ENCODE measurements at places on chromosomes 5 and 9.

GRCh38 chr9:136127313-136127712, 8.6 kb upstream of the TMEM250 start:
- DNase-seq: no peak

DNA sequence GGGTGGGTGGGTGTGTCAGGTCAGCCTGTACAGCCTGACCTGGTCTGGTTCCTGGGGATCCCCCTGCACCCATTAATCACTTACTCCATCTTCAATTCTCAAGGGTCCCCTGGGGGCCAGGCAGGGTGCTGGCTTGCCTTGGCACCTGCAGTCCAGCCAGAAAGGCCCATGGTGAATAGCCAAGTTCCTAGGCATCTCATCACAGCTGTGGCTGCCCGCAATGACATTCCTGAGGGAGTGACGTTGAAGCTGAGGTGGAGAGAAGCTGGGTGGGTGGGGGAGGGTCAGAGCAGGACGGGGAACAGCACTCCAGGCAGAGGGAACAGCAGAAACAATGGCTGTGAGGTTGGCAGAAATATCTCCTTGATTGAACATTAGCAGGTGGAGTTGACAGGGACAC, 10.6 kb downstream of the HMCN2 start:
- no peak for DNase-seq

DNA sequence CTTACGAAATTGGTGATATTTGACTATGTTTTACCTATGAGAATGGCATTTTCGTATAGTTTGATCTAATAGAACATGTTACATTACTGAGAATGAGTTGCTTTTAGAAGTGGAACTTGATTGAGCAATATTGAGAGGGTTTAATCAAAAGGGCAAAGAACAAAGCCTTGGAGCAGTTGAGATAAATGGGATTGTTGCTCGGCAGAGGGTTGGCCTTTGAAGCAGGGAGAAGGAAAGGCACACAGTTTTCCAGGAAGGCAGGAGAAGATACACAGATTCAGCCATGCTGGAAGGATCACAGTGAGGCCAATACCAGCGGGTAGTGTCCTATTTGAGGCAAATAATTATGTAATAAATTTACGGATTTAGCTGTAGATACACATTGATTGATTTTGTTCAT, 19.5 kb downstream of the MAN2A1 start:
- DNase-seq: no peak

GRCh38 chr5:37966291-37966690, 126.5 kb upstream of the GDNF start:
- DNase-seq: no peak

GRCh38 chr5:102638316-102638715, 116.8 kb upstream of the PAM start:
- no peak for DNase-seq

DNA sequence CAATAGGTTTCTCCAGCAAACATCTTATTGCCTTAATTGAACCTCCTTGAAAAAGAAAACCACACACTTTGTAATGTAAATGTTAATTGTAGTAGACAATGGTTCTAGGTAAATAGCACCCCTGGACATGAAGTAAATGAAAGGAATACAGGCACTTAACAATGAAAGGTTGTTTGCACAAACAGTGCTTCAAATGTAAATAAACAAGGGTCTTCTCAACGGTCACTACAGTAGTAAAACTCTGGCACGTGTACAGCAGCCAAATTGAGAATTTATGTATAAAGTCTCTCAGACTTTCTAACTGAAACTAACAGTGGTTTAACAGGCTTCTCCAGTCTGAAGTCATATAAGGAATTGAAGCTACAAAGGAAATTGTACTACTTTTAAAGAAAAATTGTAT, 218.3 kb downstream of the MEF2C start:
- DNase-seq: no peak

- DNase-seq: no peak
These were observed 39.3 kb downstream of the UBE2R2 start for GRCh38 chr9:33856247-33856646.

- DNase-seq: no peak
These were observed 7.8 kb downstream of the CCT5 start for GRCh38 chr5:10257870-10258269.
